ENCODE measurements at places on chromosomes 16 and 17.

DNA sequence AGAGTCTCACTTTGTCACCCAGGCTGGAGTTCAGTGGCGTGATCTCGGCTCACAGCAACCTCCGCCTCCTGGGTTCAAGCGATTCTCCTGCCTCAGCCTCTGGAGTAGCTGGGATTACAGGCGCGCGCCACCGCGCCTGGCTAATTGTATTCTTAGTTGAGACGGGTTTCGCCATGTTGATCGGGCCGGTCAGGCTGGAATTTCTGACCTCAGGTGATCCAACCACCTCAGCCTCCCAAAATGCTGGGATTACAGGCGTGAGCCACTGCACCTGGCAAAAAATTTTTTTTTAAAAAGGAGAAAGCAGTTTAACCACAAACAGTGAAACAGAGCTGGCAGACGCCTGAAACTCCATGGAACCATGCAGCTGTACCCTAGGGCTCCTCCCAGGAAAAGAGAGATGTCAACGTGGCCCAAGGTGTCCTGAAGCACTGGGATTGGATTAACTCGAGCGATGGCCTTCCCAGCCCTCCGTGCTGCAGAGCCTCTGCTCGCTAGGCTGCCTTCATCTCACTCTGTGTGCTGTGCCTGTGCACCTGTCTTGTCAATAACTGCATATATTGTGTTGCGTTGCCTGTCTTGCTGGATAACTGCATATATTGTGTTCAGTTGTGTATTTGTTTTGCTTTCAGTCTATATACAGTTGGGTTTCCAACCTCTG, 29.6 kb upstream of the FOXK2 start:
- DNase-seq: no peak

GRCh38 chr17:78568494-78569115, 8.6 kb downstream of the DNAH17 start:
- DNase-seq: no peak

DNA sequence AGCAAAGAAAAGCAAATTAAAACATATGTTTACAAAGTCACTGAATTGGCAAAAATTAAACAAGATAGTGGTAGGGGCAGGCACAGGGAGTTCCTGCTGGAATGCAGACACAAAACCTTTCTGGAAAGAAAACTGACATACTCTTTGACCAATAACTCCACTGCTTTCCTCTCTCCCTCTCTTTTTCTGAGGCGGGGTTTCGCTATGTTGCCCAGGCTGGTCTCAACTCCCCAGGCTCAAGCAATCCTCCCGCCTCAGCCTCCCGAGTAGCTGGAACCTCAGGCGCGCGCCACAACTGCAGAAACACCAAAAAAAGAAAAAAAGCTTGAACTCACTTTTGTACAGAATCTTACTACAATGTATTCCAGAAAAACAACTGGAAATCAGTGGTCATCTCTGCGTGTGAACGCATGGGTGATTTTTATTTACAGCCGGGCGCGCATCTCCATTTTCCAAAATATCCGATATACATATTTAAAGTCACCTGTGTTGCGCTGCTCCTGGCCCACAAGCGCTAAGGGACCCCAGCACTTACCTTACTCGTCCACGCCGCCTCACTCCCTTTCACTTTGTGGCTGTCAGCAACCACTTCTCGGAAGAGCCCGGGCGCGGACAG, 480 bp downstream of the TXNL4B start:
- DNase-seq: no peak

GRCh38 chr17:76123749-76124581, 17.1 kb downstream of the FOXJ1 start:
- DNase-seq: no peak

DNA sequence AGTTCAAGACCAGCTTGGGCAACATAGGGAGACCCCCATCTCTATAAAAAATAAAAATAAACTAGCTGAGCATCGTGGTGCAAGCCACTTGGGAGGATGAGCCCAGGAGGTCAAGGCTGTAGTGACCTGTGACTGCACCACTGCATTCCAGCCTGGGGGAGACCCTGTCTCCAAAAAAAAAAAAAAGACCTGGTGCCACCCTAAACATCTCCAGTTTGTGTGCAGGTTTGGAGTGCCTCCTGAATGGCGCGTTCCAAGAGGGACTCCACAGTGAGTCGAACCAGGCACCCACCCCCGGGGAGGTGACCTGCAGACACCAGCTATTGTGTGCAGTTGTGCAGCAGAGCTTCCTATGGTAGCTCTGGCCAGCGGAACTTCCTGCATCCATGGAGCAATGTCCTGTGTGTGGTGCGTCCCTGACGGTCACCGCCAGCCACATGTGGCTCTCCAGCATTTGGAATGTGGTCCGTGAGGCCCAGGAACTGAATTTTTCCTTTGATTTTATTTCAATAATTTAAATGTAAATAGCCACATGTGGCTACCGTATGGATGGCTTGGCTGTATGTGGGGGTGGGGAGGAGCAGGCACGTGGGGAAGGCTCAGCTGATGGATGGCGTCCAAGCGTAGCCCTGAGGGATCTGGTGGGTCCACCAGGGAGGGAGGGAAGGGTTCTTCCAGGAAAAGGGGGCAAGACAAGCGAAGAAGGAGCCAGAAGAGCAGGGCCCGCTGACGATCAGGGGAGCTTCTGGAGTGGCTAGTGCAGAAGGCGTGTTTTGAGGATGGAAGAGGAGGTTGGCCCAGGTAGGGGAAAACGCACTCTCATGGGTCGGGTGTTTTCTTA, 107.1 kb upstream of the GSE1 start:
- no peak for DNase-seq

DNA sequence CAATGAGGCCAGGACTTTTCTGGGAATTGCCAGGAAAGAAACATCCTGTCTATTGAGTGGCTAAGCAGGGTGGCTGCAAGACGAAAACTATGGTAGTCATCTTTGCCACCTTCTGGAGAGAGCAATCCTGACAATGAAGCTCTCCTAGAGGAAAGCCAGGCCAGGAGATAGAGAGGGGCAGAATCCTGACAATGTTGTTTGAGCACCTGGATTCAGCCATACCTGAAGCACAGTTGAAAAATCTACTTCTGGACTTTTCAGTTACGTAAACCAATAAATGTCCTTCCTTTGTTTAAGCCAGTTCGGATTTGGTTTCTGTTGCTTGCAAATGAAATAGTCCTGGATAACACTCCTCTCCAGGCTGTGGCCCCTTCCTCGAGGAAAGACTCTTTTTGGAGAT, 9.4 kb downstream of the P2RX1 start:
- DNase-seq: no peak
